ENCODE measurements at places on chromosomes 16 and 17. TPM values are rescaled to one million over a fixed set of nuclear protein-coding genes. Genes with fewer than 3 reads are reported as not detected.

GRCh38 chr16:72241930-72242329 lies 70.0 kb upstream of the PMFBP1 start:
- peak; percentile 19 for DNase-seq

ADAM11 gene
- 0.45 TPM for total RNA-seq

CLEC18B gene
- total RNA-seq = not detected

DNA sequence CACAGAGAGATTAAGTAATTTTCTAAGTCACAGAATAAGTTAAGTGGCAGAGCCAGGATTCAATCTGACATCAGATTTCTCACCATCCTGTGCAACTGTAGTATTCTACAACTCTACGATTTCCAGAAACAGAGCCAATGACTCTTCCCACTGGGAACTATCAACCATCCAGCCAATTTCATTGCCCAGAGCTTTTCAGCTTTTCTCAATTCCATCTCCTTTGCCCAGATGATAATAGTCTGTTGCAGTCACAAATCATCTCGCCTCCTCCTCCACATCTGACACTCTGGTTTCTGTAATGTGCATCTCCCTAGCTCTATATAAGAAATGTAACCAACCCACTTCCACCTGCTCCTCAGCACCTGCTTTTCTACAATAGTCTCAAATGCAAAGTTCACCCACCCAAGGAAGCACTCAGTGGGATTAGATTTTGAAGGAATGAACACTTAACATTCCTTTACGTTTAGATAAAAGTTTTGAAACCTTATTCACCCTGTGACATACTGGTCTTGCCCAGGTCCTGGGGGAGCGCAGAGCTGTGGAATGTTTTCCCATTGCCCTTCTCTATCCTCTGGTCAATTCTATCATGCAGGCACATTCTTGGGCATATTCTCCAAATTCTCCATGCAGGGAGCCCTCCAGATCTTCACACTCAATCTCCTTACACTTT lies 167.8 kb upstream of the ASIC2 start:
- no peak for DNase-seq

DNA sequence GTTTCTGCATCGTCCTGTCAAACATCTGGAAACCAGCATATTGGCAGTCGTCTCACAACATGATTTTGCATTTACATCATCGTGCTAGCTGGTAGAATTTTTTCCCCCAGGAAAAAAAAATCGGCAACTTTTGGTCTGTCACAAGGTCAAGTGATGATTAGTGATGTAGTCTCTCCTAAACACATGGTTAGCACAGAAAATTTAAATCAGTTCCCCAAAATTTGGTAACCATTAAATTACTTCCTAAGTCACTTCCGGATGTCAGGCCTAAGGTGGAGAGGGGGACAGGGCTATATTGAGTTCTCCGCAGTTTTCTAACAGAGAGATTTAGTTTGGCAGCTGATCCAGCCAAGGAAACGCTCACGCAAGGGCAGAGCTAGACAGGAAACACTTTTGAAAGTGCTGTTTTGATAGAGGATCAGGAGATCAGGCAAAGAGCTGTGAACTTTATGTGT lies 271.0 kb upstream of the TBX2 start:
- DNase-seq = no peak

- peak; percentile 80 for DNase-seq
These were observed 114.8 kb upstream of the NOL11 start for GRCh38 chr17:67602974-67603373.

GRCh38 chr16:56513972-56514371 lies 5.9 kb downstream of the BBS2 start:
- DNase-seq = peak; percentile 60

DNA sequence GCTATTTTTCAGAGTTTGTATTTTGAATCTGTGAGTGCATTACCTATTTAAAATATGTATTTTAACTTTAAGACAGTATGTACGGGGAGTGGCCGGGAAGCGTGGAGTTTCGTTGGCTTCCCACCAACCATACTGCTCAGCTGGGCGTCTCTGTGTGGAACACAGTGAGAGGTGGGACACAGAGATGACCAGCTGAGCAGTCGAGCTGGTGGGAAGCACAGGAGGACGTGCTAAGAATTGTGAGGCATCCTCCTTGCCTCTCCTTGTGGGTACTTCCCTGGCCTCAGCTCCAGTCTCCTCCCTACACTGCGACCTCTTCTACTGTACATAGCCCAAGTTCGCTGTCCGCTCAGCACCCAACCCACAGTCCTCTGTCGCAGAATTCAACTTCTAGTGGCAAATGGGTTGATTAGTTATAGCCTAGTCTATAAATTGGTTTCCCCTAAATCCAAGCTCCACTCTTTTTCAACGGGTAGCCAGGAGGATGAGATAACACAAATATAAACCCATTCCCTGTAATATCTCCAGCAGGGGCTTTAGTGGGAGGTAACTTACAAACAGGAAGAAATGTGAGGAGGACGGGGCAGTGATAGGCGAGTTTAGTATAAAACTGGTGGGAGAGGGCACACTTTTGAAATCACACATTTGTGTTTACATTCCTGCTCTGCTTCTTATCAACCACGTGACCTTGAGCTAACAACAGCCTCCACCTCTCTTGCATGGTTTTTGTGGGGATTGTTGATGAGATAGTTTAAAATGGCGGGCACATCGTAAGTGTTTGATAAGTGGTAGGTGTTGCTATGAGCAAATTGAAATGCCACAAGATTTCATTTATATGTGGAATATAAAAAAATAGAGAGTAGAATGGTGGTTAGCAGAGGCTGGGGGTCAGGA lies 211.9 kb upstream of the HS3ST3A1 start:
- DNase-seq = peak; percentile 4

AIPL1 gene
- total RNA-seq = 0.28 TPM

RGS9 gene
- total RNA-seq = 5.1 TPM

TNS4 gene
- total RNA-seq = 0.14 TPM

NHLRC4 gene
- total RNA-seq = 1.1 TPM

ZNF319 gene
- 3.1 TPM for total RNA-seq

SGSH gene
- 12.5 TPM for total RNA-seq

CNGB1 gene
- total RNA-seq = not detected

G6PC1 gene
- not detected for total RNA-seq

GRCh38 chr17:78822552-78822951 lies 18.1 kb downstream of the USP36 start:
- DNase-seq = no peak

GRCh38 chr16:52113533-52114183 lies 433.3 kb downstream of the TOX3 start:
- no peak for DNase-seq

RNF166 gene
- total RNA-seq = 45.3 TPM

- peak; percentile 93 for DNase-seq
These were observed 33.7 kb upstream of the MFSD6L start for GRCh38 chr17:8832711-8833352.

CACNG1 gene
- not detected for total RNA-seq

DNA sequence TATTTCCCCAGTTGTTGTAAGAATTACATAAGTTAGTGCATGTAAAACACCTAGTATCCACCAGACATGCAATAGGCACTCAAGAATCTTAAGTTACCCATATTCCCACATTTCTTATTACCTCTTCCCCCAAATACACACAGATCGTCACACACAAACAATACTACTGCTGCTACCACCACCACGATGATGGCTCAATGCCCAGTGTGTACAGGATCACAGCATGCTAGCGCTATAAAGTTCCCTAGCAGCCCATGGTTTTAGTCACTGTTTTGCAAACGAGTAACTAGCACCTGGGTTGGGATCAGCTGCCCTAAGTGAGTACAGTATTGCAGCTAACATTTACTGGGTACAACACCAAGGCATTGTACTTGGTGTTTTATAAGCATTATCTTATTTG lies 411.7 kb downstream of the UTP18 start:
- DNase-seq = no peak

EPOP gene
- total RNA-seq = 6.2 TPM

TBC1D24 gene
- 12.3 TPM for total RNA-seq

DNA sequence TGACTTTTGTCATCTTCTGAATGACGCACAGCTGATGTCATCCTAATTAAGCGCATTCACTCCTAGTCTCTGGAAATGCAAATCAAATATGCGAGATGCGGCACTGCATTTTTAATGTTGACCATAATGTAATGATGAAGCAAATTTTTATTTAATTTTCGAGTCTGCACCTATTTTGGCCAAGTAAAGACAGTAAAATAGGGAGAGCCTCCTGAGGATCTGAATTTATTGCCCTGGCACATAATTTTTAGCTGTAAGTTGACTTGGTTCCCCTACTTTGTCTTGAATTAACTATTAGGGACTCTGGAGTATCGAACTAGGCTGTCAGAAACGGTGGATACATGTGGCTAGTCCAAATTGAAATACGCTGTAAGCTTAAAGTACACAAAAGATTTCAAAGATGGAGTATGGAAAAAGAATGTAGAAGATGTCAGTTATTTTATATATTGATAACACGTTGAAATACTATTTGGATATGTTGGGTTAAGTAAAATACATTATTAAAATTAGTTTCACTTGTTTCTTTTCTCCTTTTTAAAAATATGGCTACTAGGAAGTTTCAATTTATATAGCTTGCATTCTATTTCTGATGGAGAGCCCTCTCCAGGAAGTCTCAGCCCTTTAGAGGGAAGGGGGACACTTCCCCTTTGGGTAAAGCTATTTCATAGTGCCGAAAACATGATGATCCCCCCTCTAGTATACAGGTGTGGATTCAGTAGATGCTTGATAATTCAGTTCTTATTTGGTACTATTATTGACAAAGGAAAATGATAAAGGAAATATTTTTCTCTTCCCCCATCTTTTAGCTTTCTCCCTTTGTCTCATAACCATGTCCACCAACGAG lies 991 bp downstream of the KPNA2 start:
- DNase-seq = no peak

- DNase-seq = no peak
These were observed 1.1 kb upstream of the RNF213 start for GRCh38 chr17:80259457-80260068.

- DNase-seq = peak; percentile 87
These were observed 7.6 kb upstream of the NXPH3 start for GRCh38 chr17:49567871-49568694.

DNA sequence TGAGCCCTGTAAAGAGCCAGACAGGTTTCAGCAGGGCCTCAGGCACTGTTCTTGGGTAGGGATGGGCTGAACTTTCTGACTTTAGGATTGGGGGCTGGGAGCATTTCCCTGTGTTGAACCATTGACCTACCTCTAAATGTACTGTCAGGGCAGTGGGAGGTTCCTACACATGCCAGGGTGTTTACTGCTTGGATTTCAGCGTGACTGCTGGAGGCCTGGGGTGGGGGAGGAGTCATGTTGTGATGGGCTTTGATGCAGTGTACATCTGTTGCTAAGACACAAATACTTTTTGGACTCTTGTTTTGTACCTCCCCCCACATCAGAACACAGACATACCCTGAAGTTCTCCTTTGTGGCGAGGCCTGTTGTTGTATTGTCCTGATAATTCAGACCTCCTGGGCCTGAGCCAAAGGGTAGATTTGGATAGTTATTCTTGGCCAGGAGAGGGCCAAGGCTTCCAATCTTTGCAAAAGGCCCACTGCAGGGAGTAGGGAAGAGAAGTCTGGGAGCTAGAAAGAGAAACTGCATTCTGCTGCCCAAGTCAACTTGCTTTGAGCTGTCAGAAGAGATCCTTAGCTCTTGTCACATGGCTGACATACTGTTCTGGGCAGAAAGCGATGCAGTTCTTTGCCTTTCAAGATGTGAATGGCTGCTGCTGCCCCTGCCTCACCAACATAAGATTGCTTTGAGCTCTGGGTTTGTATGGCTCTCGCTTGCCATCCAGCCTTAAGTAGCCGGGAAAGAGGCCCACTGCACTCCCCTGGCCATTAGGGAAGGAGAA lies 3.7 kb downstream of the NFE2L1 start:
- no peak for DNase-seq

- no peak for DNase-seq
These were observed 3.2 kb downstream of the B3GNT9 start for GRCh38 chr16:67147437-67148140.

ZNF385C gene
- 3.8 TPM for total RNA-seq

NPIPA8 gene
- not detected for total RNA-seq

- DNase-seq = no peak
These were observed 6.4 kb downstream of the KRTAP9-1 start for GRCh38 chr17:41196068-41196467.

TBC1D3H gene
- total RNA-seq = 1.3 TPM

DNA sequence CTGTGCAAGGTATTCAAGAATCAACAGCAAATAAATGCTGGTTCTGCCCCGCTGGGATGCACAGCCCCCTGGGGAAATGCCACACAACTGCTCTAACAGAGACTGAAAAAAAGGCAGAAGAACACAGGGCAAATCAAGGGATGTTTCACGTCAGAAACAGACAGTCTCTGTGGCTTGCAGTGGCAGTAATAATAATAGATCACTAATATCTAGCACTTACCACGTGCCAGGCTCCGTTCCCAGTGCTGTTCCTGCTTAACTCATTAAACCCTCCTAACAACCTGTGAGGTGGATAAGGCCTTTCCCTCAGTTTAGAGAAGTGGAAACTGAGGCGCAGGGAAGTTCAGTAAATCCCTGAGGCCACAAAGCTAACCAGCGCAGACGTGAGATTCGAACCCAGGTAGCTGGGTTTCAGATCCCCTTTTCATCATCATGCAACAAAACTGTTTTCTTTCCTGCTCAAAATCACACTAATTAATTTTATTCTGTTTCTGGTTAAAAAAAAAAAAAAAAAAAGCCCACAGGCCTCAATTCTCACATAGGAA lies 36.7 kb downstream of the ARHGAP17 start:
- no peak for DNase-seq

DNA sequence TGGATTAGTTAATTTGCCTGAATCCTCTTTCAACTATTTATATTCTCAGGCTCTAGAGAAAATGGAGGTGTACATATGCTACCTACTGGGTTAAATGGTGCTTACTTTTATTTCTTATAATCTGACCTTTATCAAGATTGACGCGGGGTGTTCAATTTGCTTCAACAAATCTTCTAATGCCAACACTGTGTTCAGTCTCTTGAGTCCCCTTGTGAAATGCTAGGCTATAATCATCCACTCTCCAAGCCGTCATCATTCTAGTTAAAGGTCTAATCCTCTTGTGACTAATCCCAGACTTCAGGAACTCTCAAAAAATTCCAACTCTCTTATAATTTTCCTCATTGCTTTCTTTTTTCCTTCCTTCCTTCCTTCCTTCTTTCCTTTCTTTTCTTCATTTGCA lies 1396.2 kb downstream of the CDH8 start:
- DNase-seq = no peak

- DNase-seq = no peak
These were observed 684.0 kb downstream of the CDH11 start for GRCh38 chr16:64437706-64438324.

DNA sequence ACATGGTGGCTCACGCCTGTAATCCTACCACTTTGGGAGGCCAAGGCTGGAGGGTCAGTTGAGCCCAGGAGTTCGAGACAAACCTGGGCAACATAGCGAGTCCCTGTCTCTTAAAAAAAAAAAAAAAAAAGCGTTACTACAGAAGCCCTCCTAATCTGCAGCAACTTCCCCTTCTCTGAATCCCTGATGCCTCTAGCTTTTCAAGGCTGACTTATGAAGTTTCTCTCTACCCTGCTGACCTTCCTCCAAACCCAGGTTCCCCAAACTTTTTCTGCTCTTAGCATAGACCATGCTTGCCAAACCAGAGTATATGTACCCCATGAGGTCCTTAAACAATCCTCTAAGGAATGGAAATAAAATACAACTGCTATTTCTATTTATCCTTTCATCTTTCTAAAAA lies 16.4 kb downstream of the LYRM1 start:
- no peak for DNase-seq

GRCh38 chr17:5120036-5120435 lies 4.2 kb downstream of the USP6 start:
- no peak for DNase-seq

TMEM114 gene
- not detected for total RNA-seq
